ENCODE measurements at places on chromosomes 16 and 17. TPM values are rescaled to one million over a fixed set of nuclear protein-coding genes. Genes with fewer than 3 reads are reported as not detected.

The MAF gene
- 19.9 TPM for total RNA-seq

The RGS11 gene
- total RNA-seq = 39.9 TPM

The RSAD1 gene
- total RNA-seq = 65.8 TPM

The CACNG4 gene
- 11.6 TPM for total RNA-seq

The TERB1 gene
- total RNA-seq = 0.43 TPM

The MT3 gene
- total RNA-seq = 1,449 TPM

The TP53TG3B gene
- total RNA-seq = not detected

The TLCD2 gene
- total RNA-seq = 1.0 TPM

The CRYBA1 gene
- not detected for total RNA-seq

The NT5M gene
- 17.1 TPM for total RNA-seq

The FADS6 gene
- total RNA-seq = 14.1 TPM

The RAB26 gene
- 62.9 TPM for total RNA-seq

The STARD3 gene
- total RNA-seq = 50.8 TPM

The NPIPB6 gene
- total RNA-seq = 7.2 TPM

The ITGA2B gene
- 8.4 TPM for total RNA-seq

The HOXB5 gene
- total RNA-seq = not detected

The ITGAD gene
- total RNA-seq = not detected

The TPSG1 gene
- not detected for total RNA-seq

The CCL3 gene
- total RNA-seq = 0.60 TPM

The MEIOC gene
- total RNA-seq = 0.39 TPM

The CCL17 gene
- total RNA-seq = not detected

The NOTUM gene
- total RNA-seq = 0.39 TPM

The EXOC3L1 gene
- total RNA-seq = not detected

The RBFOX1 gene
- total RNA-seq = 291 TPM

The CDH16 gene
- total RNA-seq = not detected

The RRAD gene
- 3.8 TPM for total RNA-seq

The CBX2 gene
- total RNA-seq = 1.2 TPM

The PPP1R27 gene
- not detected for total RNA-seq

Data from dorsolateral prefrontal cortex (tissue), 122 donors.